ENCODE measurements at places on chromosomes 2 and 18.

GRCh38 chr18:27652480-27653121, 467.5 kb upstream of the CHST9 start:
- DNase-seq = peak; percentile 15

DNA sequence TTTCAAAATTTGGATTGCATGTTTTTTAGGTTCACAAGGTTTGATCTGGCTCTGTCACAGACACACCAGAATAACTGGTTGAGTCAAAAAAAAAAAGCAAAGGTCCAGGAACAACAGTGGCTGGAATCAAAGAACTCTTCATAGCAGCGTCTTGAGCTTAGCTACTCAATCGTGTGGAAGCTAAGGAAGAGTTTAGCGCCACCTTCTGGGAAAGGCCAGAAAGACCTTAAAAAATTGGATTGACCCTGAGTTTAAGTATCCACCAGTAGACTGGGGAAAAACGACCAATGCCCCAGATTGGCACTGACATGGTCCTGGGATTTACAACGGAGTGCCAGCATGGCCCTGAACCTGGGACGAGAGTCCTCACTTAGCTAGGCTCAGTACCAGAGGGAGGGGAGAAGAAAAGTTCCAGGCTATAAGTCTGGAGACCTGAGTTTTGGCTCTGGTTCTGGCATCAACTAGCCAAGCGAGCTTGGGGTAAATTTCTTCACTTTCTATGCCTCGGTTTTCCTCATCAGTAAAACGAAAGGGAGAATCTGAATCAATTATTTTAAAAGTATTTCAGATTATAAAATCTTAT, 71.1 kb upstream of the TFCP2L1 start:
- DNase-seq = peak; percentile 53

DNA sequence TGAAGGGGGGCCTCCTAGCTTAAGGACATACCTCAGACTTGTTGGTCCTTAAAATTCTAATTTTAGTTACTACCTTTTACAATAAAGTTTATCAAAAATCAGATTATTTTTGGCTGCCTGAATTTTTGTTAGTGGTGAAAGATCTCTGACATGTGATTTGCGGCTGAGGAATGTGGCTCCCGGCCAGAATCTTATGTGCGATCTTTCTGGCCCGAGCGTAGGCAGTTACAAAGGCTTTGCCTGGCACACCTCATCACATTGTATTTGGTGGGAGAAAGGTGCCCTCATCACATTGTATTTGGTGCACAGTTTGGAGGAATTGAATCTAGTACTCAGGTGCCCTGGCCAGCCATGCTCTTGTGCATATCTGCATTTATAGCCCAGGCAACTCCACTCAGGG, 289.1 kb downstream of the GULP1 start:
- no peak for DNase-seq

DNA sequence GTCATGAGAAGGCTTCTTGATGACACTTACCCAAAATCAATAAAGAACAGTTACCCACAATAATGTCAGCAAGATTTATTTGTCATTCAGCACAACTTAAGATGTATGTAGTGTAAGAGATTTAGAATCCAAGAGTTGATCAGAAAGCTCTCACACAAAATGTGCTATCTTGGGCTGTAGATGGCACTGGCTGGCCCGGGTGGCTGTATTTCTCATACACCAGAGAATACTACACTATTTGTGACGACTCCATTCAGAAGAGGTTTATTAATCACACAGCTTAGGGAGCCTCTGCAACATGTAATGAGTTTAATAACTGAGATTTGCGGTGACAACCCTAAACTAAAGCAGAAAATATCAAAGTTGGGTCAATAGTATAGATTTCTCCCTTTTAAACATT, 530.4 kb upstream of the KLHL29 start:
- no peak for DNase-seq

DNA sequence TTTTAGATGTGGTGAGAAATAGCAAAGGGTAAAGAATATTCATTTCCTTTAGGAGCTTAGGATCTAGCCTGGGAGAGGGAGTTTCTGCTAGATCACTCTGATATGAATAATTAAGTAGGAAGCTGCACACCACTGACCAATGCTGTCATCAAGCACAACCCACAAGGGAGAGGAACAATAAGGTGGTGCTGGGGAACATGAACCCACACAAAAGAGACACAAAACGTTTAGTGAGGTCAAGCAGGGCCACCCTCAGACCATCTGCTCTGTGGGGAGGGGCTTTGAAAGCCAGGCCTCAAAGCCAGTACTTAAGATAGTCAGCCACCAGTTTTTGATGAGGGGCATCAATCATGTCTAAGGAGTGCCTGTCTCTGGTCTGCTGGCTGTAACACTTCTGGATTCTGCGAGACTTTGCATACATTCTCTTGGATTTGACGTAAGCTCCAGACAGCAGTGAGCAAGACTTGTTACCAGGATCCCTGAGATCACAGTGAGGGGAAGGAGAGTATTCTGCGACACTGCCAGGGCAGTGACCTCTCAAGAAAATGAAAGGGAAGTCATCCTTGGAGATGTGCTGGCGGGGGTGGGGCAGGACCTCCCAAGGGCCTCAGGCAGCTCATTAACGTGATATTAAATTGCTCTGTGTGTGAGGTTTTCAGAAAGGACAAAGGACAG, 127.0 kb downstream of the CCBE1 start:
- DNase-seq = no peak

DNA sequence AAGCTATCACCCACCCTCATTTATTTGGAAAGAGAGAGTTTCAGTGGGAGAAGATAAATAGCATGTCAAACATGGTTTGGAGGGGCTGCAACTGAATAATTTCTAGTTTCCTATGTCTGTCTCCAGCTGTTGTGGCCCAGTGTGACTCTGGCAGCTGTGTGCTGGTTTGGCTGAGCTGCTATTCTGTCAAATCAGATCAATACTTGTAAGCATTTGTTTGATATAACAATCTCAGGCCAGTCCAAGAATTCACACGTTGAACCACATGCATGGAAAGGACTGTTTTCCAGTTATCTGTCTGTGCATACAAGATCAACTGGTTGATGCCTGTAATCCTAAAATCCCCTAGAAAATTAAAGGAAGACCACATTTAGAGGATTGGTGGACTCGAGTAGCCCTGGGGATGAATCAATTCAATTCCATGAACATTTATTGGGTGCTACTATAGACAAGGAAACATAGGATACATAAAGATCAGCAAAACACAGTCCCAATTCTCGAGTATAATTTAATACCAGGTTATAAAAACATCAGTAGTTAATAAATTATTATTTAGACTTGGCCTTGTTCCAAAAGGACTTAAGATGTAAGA, 209.0 kb upstream of the PARD3B start:
- DNase-seq = no peak

GRCh38 chr2:142531377-142531776, 346.1 kb upstream of the KYNU start:
- DNase-seq = peak; percentile 56

- DNase-seq = no peak
Observed at GRCh38 chr18:22723773-22724172, 209.4 kb upstream of the RBBP8 start.

- DNase-seq = no peak
Observed at GRCh38 chr2:45978302-45978859, 318.8 kb upstream of the EPAS1 start.

DNA sequence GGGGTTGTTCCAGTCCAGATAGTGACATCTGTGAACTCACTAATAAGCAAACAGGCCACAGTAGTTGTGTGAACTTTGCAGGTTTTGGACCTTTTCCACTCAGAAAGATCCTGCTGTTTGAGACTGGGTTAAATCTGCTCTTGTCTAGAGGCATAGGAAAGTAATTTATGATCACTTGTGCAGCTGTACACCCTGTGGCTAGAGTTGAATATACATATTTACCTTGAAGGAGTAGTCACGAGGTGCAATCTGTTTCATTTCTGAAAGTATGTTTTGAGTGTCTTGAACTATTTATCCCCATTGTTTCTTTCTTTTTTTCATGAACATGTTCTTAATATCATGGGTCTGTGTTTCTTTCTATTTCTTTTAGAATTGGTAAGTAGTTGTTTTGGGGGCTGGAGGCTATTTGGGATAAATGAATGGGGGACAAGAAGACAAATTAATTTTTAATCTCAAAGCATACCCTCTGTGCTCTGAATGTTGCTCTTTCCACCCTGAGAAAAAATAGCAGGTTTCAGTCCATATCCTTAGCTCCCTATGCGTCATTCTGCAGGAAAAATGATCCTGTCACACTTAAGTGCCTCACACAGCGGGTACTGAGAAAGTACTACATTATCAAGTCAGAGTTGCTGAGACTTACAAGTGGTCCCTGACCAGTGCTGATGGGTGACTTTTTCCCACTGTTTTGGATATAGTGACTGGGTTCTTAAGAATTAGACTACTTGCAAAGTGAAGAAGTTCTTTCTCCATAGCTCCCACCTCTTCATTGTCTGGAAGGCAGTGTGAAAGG, 28.2 kb downstream of the DCC start:
- no peak for DNase-seq

DNA sequence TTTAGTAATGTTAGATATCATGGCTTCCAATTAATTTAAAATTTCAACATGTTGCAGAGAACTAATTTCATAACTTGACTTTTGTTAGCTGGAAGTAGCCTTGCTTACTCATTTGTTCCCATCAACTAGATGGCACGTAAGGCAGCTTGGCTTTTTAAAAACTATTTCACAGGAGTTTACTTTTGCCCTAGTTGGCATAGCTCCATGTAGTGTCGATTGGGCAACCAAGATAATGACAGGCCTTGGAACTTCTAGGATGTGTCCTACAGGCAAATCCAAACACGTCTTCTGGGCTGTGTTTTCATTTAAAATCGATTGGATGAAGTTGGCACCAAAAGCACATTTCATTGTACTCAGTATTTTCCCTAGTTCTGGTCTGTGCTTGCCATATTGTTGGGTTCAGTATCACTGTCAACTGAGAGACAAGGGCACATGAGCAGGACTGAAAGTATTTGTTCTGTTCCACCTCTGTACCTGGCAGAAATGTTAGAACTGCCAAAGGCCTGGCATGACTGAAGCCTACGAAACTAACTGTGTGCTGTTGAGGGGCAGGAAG, 29.4 kb downstream of the HADHB start:
- DNase-seq = peak; percentile 77

DNA sequence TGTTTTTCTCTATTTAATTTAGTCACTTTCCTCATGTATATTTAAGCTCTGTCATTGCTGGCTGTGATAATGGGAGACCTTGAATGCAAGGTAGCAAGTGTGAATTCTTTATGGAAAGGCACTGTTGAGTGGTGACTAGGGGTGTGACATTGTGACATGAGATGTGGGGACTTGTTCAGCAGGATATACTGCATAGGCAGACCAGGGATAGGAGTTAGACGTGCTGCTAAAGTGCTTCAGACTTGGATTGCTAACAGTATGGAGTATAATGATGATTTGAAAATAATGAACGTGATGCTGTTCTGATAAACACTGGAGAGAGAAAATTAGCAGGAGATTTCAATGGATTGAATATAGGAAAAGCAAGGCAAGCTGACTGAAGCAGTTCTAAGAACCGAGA, 135.1 kb downstream of the NCOA1 start:
- DNase-seq = no peak

DNA sequence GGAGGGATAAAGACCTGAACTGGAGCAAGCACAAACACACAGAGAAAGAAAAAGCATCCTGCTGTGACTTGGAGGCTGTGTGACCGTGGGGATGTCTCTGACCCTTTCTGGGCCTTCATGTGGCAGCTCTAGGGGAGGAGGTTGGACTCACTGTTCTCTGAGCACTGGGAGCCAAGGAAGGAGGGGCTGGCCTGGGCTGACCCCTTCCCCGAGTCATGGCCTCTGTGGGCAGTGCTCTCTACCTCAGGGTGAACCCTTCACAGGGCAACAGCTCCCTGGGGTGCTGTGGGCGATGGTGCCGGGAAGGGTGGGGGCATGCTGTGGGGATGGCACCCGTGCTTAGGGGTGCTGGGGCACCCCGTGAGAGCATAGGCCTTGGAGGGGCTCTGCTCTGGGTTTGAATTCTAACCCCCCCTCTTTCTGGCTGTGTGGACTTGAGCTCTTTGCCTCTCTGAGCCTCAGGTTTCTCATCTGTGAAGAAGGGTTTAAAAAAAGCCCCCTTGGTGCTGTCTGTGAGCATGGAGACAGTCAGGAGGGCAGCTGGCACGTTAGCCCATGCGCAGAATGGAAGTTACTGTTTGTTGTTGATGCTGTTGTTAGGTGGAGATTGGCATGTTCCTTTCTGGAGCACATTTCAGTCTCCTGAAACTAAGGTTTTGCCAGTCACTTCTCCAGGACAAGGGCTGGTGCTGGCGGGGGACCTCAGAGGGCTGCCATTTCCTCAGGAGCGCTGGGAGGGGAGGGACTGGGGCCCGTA, 700 bp downstream of the TOGARAM2 start:
- DNase-seq = no peak

GRCh38 chr2:23422089-23423061, 37.4 kb downstream of the KLHL29 start:
- no peak for DNase-seq

- no peak for DNase-seq
Observed at GRCh38 chr2:146950361-146950760, 894.5 kb upstream of the ACVR2A start.

GRCh38 chr2:129113776-129114175, 795.1 kb upstream of the HS6ST1 start:
- DNase-seq = no peak

GRCh38 chr18:58100154-58100553, 56.1 kb downstream of the NEDD4L start:
- DNase-seq = no peak

GRCh38 chr2:235050980-235051351, 99.1 kb downstream of the SH3BP4 start:
- peak; percentile 99 for DNase-seq

GRCh38 chr2:210955591-210955990, 399.2 kb downstream of the CPS1 start:
- peak; percentile 46 for DNase-seq

DNA sequence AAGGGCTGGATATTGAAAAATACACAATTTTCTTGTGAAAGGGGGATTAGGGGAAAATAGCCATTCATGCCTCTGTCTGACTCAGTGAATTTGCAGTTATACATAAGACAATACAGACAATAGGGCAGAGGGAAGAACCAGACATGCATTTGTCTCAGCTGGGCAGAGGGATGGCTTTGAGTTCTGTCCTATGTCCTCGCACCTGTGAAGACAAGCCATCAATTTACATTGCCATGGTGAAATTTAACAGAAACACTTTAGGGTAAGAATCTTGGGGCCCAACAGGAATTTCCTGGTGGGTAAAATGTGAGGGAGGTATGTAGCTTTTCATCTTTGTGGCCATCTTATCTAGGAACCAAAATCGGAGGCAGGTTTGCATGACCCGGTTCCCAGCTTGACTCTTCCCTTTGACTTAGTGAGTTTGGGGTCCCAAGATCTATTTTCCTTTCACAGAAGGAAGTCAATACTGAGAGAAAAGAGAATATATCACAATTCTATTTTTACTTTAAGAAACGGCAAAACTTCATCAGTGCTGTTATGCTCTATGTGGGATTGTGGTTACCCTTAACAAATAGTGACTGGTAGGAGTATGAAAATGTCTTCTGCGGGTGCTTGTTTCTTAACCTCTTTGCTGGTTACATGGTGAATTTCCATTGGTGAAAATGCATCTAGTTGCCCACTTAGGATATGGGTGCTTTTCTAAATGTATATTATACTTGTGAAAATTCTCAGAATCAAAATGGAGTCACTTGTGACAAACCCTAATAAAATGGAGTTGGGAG, 221.8 kb downstream of the SPP2 start:
- DNase-seq = no peak

GRCh38 chr2:55916473-55917049, 7.0 kb downstream of the EFEMP1 start:
- no peak for DNase-seq

All from M059J (cell line).